ENCODE measurements at places on chromosomes 7 and 10.
A peak's percentile ranks its signal among the peaks of the same experiment; 100 is the strongest.

DNA sequence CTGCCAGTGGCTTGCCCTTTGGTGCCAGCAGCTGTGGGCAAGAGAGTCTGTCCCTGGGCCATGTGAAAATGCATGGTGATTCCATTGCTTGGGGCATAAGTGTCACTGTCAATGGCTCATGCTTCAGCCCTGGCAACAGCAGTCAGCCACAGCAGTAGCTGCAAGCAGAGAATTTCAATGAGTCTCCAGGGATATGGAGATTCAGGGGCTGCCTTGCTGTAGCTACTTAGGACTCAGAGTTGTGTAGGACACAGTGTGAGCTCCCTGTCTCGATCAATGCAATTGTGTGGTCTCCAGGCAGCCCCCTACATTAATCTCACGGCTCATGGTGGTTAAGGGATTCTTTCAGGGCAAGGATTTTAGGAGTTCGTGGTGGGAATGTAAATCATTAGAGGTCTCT is 126.3 kb upstream of the STARD3NL start:
- no peak for DNase-seq

- peak; percentile 73 for DNase-seq
Measured at GRCh38 chr7:818031-818699, 14.1 kb upstream of the SUN1 start.

DNA sequence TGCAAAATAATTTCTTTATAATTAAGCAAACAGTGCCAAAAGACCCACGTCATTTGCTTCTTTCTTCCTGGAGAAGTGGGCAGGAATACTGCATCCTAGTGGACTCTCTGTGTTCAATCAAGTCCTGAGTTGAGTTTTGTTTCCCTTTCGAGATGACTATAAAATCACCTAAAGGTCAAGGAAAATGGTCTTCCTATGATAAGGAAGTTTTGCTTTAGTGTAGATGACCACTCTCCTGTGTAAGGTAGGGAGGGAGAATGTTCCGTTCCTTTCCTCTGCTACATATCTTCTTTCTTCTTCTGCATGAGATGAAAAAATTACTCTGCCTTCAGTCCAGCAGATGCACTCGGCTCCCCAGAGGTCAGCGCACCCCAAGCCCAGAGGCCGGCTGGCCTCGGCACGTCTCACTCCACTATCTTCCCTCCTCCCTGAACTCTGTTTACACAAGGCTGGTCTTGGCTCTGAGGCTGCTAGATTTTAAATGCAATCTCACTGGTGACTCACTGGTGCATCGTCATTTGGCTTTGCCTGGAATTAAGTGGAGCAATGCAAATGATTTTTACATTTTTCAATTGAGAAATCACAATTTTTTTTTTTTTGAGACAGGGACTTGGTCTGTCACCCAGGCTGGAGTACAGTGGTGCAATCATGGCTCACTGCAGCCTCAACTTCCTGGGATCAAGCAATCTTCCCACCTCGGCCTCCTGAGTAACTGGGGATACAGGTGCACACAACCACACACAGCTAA is 18.6 kb upstream of the VDAC2 start:
- DNase-seq = peak; percentile 92

- no peak for DNase-seq
Measured at GRCh38 chr10:50362547-50363125, 111.3 kb upstream of the ASAH2 start.
